Caco-2 (cell line): ENCODE measurements at places on chromosomes 4 and X. TPM values are rescaled to one million over a fixed set of nuclear protein-coding genes. Genes with fewer than 3 reads are reported as not detected.

- H3K36me3 ChIP-seq: no peaks in the 10 kb centered on the region
- no peak overlapping the region for H3K27ac ChIP-seq
- no peaks in the 10 kb centered on the region for H3K27me3 ChIP-seq
These were observed 77.5 kb downstream of the UCHL1 start for GRCh38 chr4:41334182-41334581.

DNA sequence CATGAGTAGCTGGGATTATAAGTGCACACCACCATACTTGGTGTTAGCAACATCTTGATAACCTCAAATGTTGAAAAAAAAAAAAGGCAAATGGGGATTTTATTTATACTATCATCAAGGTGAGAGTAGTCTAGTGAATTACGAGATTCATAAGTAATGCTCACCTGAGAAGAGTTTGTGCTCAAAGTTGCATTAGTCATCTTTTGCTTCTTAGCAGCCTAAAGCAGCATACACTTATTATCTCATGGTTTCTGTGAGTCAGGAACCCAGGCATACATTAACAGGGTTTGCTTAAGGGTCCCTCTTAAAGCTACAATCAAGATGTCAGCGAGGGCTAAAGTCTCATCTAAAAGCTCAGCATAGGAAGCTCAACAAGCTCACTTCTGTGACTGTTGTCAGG is 8.2 kb upstream of the EXOSC9 start:
- H3K4me3 ChIP-seq: no peak overlapping the region
- H3K36me3 ChIP-seq: no peaks in the 10 kb centered on the region
- no peaks in the 10 kb centered on the region for H3K27me3 ChIP-seq
- no peak for DNase-seq
- H3K4me1 ChIP-seq: peaks cover 17% of the 10 kb centered on the region; the same call in 1 of the 2 replicates

GRCh38 chr4:141158219-141158618 is 24.9 kb upstream of the RNF150 start:
- no peak for DNase-seq
- no peaks in the 10 kb centered on the region for H3K36me3 ChIP-seq
- H3K27me3 ChIP-seq: no peaks in the 10 kb centered on the region
- H3K4me1 ChIP-seq: no peaks in the 10 kb centered on the region

- H3K36me3 ChIP-seq: no peaks in the 10 kb centered on the region
- no peak overlapping the region for H3K4me3 ChIP-seq
- no peaks in the 10 kb centered on the region for H3K27me3 ChIP-seq
These were observed 270.5 kb upstream of the GPC4 start for GRCh38 chrX:133685822-133686221.

DNA sequence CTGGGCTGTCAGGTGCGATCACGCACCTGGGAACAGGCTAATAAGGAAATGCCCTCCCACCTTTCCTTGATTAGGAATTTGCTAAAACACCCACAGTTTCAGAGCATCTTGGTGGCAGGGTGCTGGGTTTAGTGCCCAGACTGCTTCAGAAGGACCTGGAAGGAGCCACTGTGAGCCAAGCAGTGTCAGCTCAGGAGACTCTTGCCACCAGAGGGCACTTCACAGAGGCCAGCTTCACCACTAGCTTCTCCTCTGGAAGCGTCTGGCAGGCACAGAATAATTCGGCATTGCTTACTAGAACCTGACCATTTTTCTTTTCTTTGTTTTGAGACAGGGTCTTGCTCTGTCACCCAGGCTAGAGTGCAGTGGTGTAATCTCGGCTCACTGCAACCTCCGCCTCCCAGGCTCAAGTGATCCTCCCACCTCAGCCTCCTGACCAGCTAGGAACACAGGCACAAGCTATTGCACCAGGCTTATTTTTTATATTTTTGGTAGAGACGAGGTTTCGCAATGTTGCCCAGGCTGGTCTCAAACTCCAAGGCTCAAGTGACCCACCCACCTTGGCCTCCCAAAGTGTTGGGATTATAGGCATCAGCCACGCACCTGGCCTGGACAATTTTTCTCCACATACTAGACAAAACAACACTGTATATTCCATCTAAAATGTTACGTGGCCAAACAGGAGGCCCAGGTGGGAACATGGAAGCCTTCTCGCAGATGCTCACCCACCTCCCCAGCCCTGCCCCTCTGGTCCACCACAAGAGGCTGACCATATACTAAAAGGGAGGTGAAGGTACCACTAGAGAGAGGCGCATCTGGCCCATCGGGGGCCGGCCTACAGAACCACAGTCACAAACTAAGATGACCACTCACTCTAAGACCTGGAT is 14.1 kb downstream of the NOP14 start:
- peak overlapping the region; percentile 45 for H3K27ac ChIP-seq
- DNase-seq: no peak
- no peak overlapping the region for H3K4me3 ChIP-seq
- H3K4me1 ChIP-seq: peaks cover 5% of the 10 kb centered on the region; the same call in 1 of the 2 replicates

Gene BEND4
- total RNA-seq: not detected in 2 replicates

Gene RIPPLY1
- total RNA-seq: not detected in 2 replicates

Gene TMPRSS11B
- not detected in 2 replicates for total RNA-seq
